ENCODE measurements at places on chromosomes 1 and 21. TPM values are rescaled to one million over a fixed set of nuclear protein-coding genes. Genes with fewer than 3 reads are reported as not detected.

The PIK3R3 gene
- polyA plus RNA-seq = 3.7 TPM

The HES5 gene
- polyA plus RNA-seq = not detected

The OR2L2 gene
- polyA plus RNA-seq = 0.36 TPM

The WDR77 gene
- polyA plus RNA-seq = 37.9 TPM

The CDK18 gene
- 0.61 TPM for polyA plus RNA-seq

Measured in immature natural killer cell (primary cell).